ENCODE measurements at places on chromosomes 2 and 18.

DNA sequence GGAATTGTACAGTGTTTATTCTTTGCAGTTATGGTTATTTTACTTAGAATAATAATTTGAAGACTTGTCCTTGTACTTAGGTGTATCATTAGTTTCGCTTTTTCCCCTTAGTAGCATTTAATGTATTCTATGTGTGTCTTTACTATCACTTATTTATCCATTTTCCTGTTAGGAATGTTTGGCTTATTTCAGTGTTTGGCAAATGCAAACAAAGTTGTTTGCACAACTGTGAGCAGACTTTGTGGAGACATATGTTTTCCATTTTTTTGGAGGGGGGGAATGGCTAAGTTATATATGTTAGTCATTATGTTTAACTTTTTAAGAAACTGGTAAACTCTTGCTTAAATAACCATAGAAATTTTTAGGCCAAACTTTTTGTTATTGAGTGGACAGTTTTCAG, 447.7 kb downstream of the SOX11 start:
- no peak for DNase-seq

DNA sequence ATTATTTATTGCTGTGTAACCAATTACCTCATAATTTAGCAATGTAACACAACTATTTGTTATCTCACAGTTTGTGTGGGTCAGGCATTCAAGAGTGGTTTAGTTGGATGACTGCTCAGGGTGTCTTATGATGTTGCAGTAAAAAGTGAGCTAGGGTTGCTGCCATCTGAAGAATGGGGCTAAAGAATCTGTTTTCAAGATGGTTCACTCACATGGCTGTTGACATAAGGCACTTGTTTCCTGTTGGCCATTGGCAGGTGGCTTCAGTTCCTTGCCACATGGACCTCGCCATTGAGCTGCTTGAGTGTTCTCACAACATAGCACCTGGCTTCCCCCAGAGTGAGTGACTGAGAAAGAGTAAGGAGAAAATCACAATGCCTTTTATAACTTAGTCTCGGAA, 123.2 kb downstream of the TMEM17 start:
- DNase-seq, result no peak

GRCh38 chr2:229869226-229869625, 52.6 kb downstream of the TRIP12 start:
- DNase-seq, result no peak

DNA sequence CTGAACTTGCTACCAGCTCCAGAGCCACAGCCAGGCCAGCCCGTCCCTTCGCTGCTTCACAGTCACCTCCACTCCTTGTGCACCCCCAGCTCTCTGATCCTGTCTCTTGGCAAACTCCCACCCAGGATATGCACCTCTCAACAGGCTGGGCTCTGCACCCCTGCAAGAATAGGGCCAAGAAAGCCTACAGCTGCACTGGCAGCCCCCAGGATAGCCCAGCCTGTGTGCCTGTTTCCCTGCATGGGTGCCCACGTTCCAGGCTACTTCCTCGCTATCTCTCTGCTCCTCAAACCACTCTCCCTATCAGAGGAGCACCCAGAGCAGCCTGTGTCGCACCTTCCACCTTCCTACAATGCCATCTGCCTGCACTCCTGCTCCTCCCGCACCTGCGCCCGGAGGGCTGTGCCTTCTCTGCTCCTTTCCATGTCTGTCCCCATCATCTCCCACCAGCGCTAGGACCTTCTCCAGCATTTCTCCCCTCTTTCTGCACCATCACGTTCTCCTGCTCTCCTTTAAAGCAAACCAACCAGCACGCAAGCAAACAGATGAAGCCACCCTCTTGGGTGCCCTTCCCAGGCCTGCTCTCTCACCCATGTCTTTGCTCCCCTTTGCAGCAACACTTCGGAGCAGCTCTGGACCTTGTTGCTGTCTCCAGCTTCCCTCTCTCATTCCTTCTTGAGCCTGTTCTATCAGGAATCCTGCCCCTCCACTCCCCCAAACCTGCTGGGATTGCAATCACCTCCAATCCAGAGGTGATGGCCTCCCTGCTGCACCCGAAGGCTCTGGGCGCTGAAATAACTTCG, 313.2 kb upstream of the HS6ST1 start:
- no peak for DNase-seq

DNA sequence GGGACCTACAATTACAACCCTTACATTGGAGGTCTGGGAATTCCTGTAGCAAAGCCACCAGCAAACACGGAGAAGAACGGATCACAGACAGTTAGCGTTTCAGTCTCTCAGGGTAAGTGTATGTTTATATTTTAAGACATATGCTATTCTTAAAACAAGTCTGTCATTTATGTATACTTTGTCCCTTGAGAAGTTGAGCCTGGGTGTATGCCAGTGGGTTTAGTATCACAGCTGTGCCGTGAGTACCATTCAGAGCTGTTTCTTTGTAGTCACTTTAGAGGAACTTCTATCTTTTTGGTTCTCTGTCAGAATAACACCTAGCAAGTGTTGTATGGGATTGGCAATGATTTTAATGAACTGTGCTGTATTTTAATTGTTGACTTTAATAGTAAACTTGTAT, 125.6 kb downstream of the BIRC6 start:
- DNase-seq, result no peak

DNA sequence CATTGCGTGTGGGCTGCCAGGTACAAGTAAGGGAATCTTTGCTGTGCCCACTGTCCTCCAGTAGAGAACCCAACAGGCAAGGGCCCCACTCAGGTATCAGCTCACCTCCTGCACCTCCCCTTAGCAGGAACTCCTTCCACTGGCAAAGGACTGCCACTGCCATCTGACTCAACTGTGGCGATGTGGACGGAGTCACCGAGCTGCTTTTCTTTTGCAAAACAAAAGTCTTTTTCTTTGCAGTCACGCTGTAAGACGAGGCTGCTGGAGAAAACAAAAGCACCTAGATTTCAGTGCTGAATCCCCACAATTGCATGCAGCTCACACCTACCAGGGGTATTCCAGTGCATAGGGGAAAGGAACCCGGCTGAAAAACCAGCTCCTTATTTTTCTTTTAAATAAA, 7.9 kb downstream of the MTERF4 start:
- no peak for DNase-seq

- DNase-seq, result peak; percentile 9
Observed at GRCh38 chr2:163554864-163555263, 180.9 kb downstream of the FIGN start.

DNA sequence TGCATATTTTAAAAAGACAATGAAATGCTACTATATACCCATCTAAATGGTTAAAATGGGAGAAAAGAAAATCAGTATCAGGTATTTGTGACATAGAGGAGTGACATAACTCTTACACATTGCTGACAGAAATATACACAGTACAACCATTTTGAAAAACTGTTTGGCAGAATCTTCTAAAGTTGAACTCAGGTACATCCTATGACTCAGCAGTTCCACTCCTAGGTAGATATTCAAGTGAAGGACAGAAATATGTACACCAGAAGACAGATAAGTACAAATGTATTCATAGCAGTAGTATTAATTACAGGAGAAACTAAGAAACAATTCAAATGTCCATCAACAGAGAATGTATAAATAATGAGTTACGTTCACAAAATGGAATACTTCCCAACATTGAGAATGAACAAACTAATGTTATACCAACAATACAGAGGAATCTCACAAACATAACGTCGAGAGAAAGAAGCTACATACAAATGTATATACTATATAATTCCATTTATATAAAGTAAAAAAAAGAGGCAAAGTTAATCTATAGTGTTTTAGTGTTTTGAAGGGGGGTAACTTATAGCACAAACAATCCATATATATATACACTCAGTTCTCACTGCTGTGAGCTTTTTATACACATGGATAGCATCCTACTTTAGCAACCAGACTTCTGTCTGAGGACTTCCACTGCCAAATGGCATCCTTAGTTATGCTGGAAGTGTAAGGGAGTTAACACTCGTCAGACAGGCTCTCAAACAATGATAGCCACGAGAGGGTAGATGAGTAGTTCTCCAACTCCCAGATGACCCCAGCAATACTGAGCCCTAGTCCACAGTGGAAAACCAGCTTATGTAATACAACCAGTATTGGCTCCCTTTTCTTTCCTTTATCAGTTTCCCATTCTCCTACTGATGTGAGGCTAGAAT, 172.5 kb downstream of the NBAS start:
- peak; percentile 13 for DNase-seq

- peak; percentile 43 for DNase-seq
Observed at GRCh38 chr2:8680822-8681760, 765 bp upstream of the ID2 start.

GRCh38 chr2:106572541-106573450, 85.6 kb downstream of the CD8B2 start:
- DNase-seq, result no peak

DNA sequence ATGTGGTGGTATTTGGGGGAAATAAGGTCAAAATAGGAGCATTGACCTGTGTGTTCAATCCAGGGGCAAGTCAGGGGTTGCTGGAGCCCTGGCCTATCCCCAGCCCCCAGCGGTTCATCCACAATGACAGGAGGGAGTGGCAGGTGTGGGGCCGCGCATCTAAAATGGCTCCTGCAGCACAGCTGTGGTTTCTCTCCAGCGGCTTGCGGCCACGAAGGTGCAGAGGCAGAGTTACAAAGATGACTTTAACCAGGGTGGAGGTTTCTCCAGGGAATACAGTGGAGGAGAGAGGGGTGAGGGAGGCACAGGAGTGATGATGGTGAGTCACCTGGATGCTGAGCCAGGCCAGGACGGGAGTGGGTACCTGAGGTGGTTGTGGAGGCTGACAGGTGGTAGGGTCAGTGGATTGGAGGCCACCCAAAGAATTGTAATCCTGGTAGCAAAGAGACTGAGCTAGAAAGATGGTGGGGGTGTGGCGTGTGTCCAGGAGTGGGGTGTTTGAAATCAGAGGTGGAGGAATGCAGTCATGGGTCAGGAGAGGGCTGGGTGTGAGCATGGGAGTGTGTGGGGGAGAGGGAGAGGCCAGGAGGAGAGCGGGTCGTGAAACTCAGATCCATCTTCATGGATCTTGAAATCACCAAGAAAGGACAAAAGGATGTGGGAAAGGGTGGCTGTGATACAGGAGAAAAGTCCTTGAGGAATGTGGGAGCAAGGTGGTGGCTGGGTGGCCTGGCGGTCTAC, 83.2 kb downstream of the CTIF start:
- peak; percentile 22 for DNase-seq

DNA sequence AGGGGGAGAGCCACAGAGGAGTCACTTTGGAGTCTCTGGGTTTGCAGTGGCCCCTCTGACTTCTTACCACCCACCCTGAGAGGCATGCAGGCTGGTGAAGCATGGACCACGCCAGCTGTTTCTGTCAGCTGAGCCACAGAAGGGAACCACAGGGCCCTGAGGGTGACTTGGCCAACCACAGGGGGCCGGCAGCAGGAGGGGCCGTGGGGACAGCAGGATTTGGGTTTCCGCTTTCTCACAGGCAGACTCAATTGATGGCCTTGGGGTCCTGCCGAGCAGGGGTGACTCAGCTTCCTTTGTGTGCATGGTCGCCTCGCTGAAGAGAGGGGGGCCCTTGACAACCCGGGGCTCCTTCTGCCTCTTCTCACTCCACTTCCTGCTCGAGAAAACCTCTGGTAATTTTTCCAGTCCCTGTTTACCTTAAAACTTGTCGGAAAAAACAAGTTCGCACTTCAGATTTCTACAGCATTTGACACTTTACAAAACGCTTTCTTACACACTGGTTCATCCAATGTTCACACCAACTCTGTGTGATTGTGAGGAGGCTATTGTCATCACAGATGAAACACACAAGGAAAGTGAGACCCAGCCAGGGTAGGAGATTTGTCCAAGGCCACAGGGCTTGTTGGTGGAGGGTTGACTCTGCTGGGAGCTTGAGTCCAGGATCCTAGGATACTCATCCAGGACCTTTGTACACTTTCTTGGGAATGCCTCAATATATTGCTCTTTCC, 311.2 kb downstream of the LPIN1 start:
- no peak for DNase-seq

DNA sequence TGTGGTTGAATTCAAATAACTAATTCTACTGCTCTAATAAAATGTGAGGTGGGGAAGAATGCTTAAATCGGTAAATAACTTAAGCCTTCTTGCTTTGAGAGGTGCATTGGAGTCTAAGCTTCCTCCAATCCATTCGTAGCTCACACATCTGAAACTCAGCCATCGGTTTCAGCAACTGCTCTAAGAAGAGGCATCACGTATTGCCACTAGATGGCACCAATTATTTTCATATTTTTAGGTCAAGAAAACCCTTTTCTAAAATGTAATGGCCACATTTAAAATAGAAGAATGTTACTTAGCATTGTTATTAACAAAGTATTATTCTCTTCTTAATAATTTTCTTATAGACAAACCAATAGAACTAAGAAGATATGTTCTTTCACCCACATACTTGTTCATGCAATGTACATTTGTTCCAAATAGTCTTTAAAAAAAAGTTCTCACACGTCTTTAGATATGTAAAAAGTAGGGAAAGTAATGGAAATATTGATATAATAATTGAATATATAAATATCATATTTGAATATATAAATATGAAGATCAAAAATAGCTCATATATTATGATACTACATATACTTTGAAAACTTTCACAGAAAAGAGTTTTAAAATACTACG, 229.8 kb downstream of the CCDC178 start:
- peak; percentile 11 for DNase-seq

DNA sequence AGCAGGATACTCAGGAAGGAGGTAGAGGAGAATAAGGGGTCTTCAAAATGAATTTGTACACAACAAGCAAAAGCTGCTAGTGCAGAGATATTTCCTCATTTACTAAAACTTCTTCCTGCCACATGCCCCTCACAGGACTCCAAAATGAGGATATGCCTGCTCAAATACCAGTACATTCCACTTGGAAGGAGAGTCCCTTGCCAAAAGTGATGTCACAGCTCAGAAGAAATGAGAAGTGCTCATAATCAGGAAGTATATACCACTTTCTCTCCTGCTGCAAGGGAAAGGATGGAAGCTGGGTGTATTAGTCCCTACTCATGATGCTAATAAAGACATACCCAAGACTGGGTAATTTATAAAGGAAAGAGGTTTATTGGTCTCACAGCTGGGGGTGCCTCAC, 87.7 kb upstream of the FSHR start:
- DNase-seq, result no peak

DNA sequence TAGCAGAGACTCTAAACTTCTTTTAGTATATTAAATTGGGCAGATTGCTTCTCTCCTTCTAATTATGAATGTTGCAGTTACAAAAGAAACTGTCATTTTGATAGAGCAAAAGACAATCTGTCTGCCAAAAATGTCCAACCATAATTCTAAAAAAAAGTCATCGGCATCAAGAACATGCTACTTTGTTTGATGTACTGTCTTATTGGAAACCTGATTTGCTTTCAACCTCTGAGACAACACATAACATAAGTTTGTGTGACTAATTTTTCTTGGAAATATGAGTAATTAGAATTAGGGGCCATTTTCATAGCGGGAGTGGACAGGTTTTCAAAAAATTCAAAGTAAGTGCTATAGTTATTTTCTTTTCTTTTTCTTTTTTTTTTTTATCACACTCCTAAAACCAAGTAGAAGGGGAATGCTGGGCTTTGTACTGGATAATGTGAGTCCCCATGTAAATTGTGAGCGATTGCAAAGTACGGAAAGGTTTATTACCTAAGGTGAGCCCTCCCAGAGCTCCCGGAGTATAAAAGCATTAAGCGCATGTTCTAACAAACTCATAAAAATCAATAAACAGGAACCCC, 59.1 kb downstream of the ZEB2 start:
- DNase-seq, result no peak

- DNase-seq, result peak; percentile 41
Observed at GRCh38 chr2:61538920-61539520, 864 bp upstream of the XPO1 start.

All from mammary epithelial cell (primary cell).